ENCODE measurements at places on chromosomes 13 and 19.

GRCh38 chr19:45767881-45768654 is 984 bp downstream of the SIX5 start:
- DNase-seq = no peak

DNA sequence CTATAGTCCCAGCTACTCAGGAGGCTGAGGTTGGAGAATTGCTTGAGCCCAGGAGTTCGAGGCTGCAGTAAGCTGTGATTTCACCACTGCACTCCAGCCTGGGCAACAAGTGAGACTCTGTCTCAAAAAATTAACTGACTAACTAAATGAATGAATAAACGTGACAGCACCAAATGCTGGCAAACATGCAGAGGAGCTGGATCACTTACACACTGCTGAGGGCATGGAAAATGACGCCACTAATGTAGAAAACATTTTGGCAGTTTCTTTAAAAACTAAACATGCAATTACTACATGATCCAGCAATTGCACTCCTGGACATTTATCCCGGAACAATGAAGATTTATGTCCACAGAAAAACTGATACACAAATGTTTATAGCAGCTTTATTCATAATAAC is 31.3 kb upstream of the GTF3A start:
- no peak for DNase-seq

DNA sequence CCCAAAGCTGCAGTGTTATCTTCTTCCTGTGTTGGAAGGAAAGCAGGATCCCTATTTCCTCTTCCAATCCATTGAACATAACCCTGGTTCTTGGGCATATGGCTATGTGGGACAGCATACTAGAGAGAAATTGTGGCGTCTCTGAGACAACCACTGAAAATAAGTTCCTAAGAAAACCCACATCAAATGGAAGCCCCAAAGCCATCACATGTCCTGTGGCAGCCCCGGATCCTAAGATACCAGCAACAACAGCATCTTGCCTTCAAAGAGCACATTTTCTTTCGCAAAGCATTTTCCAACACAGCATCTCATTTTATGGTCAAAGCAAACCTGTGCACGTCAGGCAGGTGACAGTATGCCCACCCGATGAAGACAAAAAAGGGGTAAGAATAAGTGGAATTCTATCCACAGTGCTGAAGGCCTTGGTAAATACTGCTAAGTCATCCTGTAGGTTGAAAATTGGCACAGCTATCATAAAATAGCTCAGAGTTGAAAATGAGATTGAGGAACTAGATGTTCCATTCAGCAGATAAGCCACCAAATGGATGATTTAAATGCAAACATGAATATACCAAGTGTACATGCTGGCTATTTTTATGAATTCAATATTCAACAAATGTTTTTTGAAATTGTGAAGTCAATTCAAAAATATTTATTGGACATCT is 232.2 kb downstream of the DLEU7 start:
- no peak for DNase-seq

- DNase-seq = no peak
Measured at GRCh38 chr13:36973621-36974295, 25.4 kb downstream of the ALG5 start.

DNA sequence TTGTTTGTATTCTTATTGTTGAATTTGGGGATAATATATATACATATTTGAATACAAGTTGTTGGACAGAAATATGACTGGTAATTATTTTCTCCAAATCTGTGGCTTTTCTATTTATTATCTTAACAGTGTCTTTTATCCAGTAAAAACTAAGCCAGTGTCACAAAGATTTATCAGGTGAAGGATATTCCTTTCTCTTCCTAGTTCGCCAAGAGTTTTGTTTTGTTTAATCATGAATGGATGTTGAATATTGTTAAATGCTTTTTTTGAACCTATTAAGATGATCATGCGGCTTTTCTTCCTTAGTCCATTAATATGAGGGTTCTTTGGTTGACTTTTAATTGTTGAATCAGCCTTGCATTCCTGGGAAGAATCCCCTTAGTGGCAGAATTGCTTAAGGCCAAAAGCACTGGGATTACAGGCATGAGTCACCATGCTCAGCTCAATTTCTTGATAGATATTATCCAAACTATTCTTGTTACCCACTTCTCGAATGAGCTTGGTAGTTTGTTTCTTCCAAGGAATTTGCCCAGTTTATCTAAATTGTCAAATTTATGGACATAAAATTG is 53.3 kb downstream of the TEX26 start:
- no peak for DNase-seq

GRCh38 chr13:73731564-73731963 is 402.6 kb downstream of the KLF12 start:
- DNase-seq = no peak

- DNase-seq = no peak
Measured at GRCh38 chr13:20263393-20264044, 31.4 kb upstream of the GJB6 start.

DNA sequence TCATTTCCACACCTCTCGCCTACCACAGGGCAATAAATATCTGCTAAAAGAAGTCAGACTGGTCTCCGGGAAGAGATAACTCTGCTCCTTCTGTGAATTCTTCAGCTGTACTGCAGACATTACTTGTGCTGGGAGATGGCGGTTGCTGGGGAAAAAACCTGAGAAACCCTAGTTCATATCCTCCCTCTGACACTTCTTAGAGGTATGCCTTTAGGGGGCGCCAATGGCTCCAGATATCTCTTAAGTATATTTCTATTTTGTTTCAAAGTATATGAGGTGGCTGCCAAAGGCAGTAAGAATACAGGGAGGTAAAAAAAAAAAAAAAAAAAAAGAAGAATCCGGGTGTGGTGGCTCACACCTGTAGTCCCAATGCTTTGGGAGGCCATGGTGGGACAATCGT is 175.2 kb downstream of the PAN3 start:
- no peak for DNase-seq

- no peak for DNase-seq
Measured at GRCh38 chr13:98853771-98854221, 101.3 kb upstream of the SLC15A1 start.

All from activated T-helper 1 cell treated with anti-CD3 and anti-CD28 coated beads, Interleukin-2, amount 50 U/mL, for 16 hours (primary cell).